ENCODE measurements at places on chromosomes 1 and 21.

GRCh38 chr1:235090406-235091069 lies 38.1 kb downstream of the TOMM20 start:
- no peak for DNase-seq

- no peak for DNase-seq
Observed at GRCh38 chr1:15324869-15325335, 77.9 kb downstream of the FHAD1 start.

- DNase-seq, result no peak
Observed at GRCh38 chr1:42929434-42930177, 29.1 kb downstream of the SLC2A1 start.

DNA sequence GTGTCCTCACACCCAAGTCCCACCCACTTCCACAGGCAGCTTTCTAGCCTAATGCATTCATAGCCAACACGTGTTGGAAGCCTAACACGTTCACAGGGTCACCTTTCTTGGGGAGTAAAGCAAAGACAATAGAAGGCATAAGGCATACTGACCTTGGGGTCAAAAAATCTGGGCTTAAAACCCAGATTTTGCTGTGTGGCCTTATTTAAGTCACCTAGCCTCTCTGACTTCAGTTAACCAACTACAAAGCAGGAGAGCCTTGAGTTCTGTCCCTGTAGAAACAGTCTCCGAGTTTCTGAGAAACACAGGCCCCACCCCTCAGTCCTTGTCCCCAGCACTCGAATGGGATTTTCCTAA lies 1.4 kb downstream of the TNNT2 start:
- DNase-seq, result no peak

DNA sequence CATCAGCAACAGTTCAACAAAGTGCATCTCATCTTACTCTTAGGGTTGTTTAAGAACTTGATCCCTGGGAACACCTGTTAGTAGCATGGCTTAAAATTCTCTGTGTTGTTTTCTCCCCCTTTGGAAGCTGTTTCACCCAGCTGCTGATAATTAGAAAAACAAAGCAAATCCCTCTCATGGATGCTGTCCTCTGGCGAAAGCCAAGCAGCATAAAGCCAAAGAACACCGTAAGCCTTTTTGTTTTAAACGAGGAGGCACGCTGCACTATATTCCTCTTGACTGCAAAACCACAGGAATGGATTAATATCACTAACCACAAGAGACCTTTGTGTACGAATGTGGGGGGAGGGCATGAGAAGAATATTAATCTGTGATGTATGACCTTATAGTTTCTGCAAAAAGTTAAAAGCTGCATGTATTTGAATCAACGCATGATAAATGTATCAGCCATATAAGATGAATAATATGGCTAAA lies 923.2 kb downstream of the LTN1 start:
- no peak for DNase-seq

- DNase-seq, result no peak
Observed at GRCh38 chr1:17098446-17099317, 20.6 kb downstream of the PADI2 start.

DNA sequence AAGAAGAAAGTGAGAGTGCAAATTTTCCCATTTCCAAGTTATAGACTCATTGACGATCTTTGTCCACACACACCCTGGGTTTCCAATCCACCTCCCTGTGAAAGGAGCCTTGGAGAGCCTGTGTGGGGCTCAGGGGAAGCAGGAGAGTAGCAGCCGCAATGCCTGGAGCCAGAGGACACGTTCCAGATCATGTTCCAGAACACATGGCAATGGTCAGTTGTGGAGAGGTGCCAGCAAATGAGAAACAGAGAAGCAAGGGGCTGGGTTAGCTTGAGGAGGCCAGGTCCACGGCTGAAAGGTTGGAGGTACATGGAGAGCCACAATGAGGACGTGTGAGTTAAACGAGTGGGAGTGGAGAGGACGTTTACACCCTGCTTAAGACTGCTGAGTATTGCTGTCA lies 33.0 kb upstream of the SIPA1L2 start:
- DNase-seq, result no peak

GRCh38 chr1:119888476-119888875 lies 7.8 kb downstream of the ADAM30 start:
- no peak for DNase-seq

GRCh38 chr1:58650141-58650540 lies 49.7 kb downstream of the MYSM1 start:
- no peak for DNase-seq

DNA sequence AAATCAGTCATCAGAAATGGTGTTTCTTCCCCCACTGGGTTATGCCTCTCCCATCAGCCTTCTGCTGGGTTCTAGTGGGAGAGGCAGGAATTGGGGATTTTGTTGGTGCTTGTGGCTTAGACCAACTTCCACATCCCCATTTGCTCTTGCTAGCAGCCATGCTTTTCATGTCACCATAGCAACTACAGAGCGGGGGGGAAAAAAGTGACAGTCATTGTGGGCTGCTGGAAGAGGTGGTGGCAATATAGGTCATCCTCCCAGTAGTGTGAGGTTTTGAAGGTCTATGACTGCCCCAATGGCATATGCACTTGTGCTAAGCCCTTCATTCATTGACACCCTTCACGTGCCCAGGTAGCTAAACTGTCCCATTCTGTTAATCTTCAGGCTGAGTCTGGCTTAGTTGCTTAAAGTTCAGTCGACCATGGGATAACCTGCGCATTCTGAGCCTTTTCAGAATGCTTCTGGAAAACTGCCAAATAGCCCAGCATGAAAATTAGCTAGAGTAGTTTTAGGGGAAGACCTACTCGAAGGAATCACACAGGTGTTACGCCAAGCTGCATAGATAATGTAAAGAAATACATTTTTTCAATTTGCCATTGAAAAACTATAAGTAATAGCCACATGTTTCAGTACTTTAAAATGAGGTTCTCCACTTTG lies 53.7 kb upstream of the ZNF326 start:
- DNase-seq, result no peak

DNA sequence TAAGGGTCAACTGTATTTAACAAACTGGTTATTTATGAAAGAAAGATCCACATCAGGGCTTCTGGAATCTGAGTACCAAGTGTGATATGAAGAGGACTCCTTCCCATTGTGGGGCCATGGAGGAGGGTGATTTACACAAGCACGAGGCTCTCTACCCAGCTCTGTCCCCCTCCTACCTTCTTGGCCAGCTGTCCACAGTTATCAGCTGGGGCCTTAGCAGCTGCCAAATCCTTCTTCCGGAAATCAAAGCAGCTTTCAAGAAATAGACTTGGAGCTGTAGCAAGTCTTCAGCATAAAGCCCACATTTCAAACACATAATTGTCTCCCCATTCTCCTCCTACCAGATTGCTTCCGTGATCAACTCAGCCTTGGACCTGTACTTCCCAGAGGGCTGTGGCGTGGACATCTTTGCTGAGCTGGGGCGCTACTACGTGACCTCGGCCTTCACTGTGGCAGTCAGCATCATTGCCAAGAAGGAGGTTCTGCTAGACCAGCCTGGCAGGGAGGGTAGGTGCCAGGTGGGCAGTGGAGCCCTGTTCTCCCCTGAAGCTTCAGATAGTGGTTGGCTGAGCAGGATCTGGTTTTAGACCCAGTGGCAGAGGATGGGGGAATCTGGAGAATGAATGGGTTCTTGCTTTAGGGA lies 15.5 kb downstream of the AZIN2 start:
- no peak for DNase-seq

DNA sequence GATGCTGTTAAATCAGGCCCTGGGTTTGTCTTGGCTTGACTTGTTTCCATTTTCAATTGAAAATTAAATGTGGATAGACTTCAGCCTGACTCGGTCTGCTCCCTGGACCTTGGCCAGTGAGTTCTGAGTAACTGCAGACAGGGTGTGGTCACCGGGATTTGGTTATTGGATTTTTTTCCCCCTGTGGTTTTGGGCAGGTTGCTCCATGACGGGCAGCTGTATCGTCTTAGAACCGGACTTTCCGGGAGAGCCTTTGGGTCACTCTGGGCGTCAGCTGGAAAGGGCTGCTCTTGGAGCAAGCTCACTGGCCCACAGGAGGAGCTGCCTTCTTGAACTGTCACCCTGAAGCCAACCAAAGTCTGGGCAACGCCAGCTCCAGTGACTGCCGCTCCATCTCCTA lies 75.0 kb downstream of the CLIC6 start:
- no peak for DNase-seq

DNA sequence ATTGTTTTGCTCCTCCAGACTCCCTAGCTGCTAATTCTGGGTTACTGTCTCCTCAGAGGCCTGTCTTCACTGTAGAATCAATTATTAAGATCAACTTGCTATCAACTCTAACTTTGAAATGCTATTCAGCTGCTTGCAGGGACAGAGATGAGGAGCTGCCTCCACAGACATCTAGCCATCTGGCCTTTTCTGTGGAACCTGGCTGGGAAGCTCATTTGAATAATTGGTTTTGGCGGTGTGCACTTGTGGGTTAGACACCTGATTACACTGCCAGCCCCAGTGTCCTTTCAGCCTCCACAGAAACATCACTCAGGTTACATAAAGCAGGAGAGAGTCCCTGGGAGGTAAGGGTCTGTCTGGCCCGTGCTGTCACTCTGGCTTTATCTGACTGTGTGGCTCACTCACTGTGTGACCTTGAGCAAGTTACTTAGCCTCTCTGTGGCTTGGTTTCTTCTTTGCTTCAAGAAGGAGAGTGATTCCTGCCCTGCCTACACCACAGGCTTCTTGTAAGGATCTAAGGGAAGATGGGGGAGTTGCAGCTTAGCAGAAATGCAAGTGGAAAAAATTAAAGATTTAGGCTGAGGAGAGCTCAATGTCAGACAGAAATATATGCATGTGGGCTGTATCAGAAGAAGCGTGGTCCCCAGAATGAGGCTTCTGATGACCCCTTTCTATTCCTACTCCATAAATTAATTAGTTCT lies 131.6 kb downstream of the BEND5 start:
- DNase-seq, result no peak

- DNase-seq, result no peak
Observed at GRCh38 chr21:38377165-38378088, 120.6 kb downstream of the KCNJ15 start.

DNA sequence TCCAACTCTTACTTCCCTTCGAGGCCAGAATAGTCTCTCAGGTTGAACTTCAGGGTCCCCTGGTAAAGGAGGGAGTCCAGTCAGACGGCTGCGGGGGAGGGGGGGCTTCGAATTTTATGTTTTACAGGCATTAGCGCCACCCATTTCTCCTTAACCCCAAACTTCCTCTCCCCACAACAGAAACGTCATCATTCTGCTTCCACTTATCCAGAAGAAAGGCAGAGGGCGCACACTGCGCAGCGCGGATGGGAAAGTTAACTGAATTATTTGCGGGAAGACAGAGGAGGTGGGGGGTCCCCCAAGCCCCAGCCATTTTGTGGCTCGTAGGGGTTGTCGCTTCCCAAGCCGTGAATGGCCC lies 529 bp upstream of the PRMT2 start:
- DNase-seq, result peak; percentile 12

- no peak for DNase-seq
Observed at GRCh38 chr1:15172405-15173259, 19.1 kb downstream of the TMEM51 start.

- no peak for DNase-seq
Observed at GRCh38 chr1:46333300-46334029, 7.1 kb upstream of the NSUN4 start.

- peak; percentile 43 for DNase-seq
Observed at GRCh38 chr1:244272471-244273261, 179.0 kb downstream of the ADSS2 start.

DNA sequence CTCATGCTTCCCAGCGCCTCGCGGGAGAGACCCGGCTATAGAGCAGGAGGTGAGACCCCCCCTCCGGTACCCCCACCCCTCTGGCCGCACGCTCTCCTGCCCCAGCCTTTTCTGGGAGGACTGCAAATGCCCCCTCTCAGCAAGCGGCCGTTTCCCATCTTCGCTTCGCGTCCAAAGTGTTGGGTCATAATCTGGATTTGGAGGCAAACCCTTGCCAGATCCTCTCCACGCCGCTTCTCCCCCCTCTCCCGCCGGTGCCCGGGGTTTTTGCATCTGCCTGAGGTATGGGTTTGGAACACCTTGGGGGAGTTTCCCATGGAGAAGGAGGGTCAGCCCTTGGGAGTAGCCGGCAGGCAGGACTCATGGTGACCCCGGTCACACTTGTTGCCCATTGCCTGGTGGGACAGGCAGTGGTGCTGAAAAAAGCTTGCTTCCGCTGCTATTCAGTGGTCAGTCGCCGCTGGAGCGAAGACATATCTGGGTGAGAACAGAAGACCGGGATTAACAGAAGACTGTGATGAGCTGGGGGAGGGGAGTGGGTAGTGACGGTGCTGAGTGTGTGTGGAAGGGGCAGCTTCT lies 935 bp downstream of the KCNK2 start:
- no peak for DNase-seq

GRCh38 chr1:179124873-179125272 lies 43.0 kb downstream of the TOR3A start:
- DNase-seq, result no peak

DNA sequence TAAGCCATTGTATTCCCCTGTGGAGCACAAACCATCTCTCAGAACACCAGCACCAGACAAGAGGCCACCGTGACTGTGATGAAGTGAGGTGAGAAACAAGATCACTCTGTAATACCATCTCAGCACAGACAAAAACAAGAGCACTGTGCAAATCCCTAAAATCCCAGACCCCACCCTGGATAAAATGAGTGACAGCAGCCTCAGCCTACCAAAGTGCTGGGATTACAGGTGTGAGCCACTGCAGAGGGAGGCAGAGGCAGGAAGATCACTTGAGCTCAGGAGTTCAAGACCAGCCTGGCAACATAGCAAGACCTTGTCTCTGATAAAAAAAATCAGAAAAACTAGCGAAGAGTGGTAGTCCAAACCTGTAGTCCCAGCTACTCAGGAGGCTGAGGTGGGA lies 23.4 kb downstream of the SLC30A10 start:
- no peak for DNase-seq

GRCh38 chr1:152185544-152186391 lies 26.7 kb upstream of the RPTN start:
- DNase-seq, result no peak

All from T follicular helper cell (primary cell).